HEK293T (cell line): ENCODE measurements at places on chromosomes 16 and 17.
A peak's percentile ranks its signal among the peaks of the same experiment; 100 is the strongest.

DNA sequence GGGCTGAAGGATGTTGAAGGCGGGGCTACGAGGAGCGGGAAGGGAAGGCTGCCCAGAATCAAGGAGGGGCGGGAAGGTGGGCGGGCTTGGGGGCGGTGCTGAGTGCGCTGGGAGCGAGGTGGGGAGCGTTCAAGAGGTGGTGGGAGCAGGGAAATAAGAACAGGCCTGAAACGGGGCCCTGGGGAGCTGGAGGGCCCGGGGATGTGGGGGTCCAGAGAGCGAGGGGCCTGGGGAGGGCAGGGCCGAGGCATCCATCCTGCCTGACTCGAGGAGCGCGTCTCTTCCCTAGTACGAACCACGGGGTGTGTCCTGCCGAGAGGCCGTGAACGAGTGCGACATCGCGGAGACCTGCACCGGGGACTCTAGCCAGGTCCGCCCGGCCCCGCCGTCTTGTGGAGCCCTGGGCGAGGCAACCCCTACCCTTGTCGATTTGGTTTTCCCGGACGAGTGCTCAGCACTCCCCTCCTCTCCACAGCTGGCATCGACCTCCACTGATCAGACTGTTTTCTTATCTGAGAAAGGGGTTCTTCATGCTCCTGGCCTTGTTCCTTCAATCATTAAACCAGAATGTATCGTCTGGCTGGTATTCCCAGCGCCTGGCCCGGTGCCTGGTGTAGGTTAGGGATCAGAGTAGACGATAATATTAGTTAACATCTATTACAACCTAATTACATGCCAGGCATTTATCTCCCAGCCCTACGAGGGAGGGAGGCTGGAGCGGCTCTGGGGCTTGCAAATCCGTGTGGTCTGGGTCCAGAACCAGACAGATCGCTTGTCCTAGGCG, 17.2 kb downstream of the ADAM11 start:
- DNase-seq, result no peak

GRCh38 chr17:3039736-3040135, 23.7 kb downstream of the OR1D5 start:
- no peak for DNase-seq

- no peak for DNase-seq
These were observed 84.8 kb downstream of the MAP2K6 start for GRCh38 chr17:69499318-69499717.

DNA sequence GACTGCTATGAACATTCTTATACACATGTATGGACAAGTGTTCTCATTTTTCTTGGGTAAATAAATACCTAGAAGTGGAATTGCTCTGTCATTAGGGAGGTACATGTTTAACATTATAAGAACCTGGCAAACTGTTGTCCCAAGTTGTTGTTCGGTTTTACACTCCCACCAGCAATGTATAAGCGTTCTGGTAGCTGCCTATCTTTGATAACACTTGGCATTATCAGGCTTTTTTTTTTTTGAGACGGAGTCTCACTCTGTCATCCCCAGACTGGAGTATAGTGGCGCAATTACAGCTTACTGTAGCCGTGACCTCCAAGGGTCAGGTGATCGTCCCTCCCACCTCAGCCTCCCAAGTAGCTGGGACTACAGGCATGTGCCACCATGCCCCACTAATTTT, 16.3 kb downstream of the ATAD5 start:
- no peak for DNase-seq

DNA sequence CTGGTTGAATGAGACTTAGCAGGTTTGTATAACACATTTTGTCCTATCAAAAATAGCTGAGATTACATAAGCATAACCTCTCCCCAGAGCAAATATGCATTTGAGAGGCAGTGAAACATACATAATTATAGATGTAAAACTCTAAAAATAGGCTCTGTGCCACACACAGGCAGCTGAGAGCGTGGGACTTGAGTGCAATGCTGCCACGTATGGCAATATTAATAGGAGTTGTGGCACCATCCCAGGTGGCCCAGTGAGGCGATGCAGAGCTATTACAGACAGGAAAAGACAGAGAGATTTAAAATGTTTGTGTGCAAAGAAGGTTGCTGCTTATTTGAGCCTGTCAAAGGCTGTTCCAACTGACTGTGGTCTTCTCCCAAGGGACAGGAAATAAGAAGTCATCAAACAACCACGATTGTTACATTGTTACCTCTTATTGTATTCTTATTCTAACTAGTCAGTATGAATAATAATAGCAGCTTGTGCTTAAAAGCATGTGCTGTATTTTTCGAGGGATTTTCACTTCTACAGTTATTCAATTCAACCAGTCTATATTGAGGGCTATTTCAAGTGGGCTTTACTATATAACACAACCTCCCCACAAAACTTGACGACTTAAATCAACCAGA, 116.5 kb downstream of the SALL1 start:
- DNase-seq, result no peak

GRCh38 chr16:67659675-67660563, at the start of gene ACD:
ACD (minus strand) TSS chr16:67660260; CDS start chr16:67660220, 40 bp downstream.
- peak; percentile 96 for DNase-seq

- DNase-seq, result no peak
These were observed 13.6 kb upstream of the C1QTNF8 start for GRCh38 chr16:1109648-1110047.
